ENCODE measurements at places on chromosomes 16 and 17. TPM values are rescaled to one million over a fixed set of nuclear protein-coding genes. Genes with fewer than 3 reads are reported as not detected.

- peak; percentile 98 for DNase-seq
These were observed 26.6 kb downstream of the MRC2 start for GRCh38 chr17:62653826-62654761.

- DNase-seq, result no peak
These were observed 238.8 kb upstream of the SALL1 start for GRCh38 chr16:51389881-51390280.

DNA sequence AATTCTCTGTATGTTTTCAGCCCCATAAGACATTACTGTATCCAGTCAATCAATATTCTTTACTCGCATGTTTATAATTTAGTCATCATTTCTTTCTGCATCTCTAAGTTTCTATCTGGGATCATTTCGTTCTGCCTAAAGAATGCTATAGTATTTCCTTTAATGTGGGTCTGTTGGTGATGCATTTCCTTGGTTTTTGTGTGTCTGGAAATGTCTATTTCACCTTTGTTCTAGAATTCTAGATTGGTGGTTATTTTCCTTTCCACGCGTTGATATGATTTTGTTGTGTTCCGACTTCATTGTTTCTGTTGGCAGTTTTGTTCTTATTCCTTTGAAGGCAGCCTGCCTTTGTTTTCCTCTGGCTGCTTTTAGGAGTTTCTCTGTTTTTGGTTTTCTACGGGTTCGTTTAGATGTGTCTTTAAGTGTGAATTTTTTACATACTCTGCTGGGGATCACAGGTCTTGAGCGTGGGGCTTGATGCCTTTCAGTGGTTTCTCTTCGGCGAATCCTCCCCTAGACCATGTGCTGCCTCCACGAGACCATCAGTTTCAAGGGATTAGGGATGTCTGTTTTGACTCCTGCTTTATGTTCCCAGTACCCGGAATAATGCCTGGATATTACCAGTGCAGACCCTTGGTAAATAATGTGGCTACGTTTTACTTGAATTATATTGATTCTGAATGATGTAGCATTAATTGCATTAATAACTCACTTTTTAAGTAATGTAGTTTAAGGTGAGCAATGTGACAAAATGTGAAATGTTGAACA, 23.5 kb downstream of the POLR3E start:
- DNase-seq, result no peak

TBC1D26 gene
- total RNA-seq, result not detected

All from myocyte (in vitro differentiated cells).